ENCODE measurements at places on chromosomes 2 and 18.
A peak's percentile ranks its signal among the peaks of the same experiment; 100 is the strongest.

GRCh38 chr2:188042412-188042811 lies 249.3 kb upstream of the GULP1 start:
- peak; percentile 55 for DNase-seq

DNA sequence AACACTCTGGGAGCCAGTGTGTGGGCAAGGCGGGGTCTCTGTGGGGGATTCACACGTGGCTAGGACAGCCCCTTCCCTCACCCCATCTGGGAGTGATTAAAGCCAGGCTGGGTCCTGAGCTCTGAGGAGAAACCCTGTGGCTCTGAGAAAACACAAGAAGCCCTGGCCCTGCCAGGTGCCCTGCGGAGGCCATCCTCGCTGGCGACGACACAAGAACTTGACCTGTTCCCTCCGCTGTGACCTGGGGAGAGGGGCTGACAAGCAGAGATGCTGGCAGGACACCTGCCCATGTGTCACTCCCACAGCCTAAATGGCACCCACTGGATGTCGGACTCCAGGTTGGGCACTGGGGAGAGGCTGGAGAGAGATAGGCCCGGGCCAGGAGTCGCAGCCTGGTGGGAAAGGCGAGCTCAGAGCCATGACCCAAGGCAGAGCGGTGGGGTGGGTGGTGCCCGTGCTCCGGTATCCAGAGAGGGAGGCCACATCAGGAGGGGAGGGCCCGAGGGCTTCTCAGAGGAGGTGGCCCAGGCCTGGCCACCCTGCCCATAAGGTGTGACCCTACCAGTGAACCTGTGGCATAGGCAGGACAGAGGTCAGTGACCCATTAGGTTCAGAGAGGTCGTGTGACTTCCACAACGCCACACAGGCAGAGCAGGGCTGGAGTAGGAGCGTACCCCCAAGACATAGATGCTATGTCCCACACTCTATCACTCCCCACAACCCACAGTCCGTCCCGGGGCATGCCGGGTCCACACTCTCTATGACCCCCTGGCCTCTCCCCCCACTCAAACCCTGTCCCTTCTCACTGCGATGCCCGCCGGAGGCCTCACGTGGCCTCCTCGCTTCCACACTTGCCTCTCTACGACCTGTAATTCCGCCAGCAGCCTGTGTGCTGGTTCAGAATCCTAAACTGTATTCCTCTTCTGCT lies 59.4 kb upstream of the HPCAL1 start:
- no peak for DNase-seq

DNA sequence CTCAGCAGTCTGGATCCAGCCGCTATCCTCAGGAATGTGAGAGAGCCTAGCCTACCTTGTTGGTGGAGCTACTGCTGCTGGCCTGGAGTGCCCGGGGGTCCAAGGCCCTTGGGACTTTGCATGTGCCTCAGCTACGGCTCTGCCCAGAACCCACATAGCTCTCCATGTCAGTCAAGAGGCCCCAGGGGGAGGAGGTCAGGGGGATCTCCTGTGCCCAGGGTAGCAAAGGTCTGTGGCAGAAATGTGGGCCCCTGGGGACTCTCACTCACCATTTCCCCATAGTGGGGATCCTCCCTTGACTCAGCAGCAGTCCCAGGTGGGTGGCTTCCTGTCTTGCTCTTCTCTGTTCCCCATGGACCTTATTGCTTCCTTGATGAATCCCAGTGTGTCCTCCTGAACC lies 342.7 kb upstream of the CHAC2 start:
- no peak for DNase-seq

DNA sequence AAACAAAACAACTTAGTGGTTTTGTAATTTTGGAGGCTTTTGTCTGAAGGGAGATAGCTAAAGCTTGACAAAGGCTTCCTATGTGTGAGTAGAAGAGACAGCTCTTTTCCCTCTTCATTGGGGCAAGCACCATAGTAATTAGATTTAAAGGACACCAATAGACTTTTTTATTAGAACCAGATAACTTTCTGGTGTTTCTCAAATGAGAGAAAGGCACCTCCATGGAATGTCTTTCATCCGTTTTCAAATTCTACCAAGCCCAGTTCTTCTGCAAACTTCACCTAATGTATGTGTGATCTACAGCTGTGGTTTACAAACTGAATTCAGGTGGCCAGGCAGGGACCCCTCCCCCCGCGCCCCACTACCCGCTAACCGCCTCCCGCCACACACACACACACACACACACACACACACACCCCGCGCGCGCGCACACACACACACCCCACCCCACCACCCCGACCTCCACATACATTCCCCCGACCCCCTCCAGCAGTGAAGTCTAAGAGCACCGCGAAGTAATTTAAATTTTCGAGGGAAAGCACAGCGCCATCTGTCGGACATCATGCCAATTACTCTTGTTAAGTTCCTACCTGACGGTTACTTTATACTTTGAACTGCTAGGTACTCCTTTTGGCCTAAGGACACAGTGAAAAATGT lies 31.6 kb upstream of the PPP1R1C start:
- peak; percentile 56 for DNase-seq

DNA sequence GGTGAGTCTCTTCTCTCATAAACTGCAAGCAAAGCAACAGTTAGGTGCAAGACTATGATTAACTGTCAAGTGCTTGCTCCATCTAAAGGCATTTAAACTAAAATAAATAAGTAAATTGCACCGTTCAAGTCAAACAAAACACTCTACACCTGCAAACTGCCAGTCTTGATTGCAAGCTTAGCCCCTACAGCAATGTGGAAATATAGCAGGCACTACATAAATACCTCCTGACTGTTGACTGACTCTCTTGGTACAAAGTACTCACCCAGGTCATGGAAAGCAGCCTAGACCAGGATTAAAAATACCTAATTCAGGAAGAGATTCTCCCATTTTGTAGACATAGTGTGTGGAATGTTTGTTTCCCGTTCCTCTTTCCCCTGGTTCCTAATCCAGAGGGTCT lies 176.6 kb upstream of the KLHL29 start:
- DNase-seq: no peak

DNA sequence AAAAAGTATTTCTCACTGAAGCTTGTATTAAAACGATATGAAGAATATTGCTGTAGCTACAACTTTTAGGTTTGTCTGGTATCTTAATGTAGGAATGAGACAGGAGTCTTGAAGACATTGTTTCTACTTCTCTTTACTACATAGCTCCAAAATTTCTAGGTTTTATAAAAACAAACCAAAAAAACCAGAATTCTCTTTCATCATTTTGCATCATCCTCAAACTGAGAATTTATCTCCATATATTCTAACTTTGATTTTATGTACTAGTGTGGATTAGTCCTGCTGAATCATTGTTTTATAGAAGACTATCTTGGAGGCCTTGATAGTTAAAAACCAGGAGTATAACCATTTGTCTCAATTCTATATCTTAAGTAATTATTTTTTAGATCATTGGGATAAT lies 100.2 kb downstream of the ICA1L start:
- no peak for DNase-seq

GRCh38 chr2:33560017-33560416 lies 39.1 kb downstream of the FAM98A start:
- no peak for DNase-seq

All from EL (cell line).